ENCODE measurements at places on chromosomes 5 and 9.
A peak's percentile ranks its signal among the peaks of the same experiment; 100 is the strongest.

DNA sequence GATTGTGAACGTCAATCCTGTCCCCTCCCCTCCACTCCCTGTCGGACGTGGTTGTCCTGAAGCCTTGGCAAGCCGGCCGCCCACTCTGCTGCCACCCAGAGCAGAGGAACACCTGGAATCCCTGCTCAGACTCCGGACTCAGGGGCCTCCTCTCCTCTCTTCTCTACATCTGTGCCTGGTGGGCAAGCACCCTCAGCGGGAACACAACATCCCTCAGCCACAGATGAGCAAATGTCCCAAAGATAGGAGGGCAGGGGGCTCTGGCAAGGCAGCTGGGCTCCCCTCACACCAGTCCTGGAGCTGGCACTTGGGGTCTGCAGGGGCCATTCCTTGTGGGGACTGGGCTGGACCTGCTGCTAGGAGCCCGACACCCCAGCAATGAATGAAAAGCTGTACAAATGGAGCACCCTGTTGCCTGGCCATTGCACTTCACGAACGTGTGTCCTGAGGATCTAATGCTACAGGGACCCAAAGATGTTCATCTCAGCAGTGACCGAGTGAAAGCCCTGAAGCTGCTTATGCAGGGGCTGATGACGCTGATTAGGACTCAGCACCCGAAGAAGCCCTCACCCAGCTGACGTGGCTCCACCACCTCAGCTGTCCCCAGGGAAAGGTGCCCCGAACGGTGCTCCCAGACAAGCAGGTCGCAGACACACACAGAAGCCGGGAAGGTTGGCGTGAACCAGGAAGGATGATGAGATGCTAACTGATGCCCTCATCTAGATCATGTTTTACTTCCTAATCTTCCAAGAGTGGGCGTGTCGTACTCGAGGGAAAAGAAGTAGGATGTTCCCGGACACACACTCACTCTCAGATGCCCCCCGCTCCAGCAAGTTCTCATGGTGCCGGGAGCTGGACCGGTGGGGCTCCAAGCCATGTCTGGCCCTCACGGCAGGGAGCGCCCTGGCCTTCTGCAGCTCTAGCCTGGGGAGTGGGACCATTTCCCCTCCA, 177.0 kb upstream of the PPP1R26 start:
- no peak for DNase-seq

GRCh38 chr9:79660615-79661014, 88.8 kb downstream of the TLE4 start:
- no peak for DNase-seq

DNA sequence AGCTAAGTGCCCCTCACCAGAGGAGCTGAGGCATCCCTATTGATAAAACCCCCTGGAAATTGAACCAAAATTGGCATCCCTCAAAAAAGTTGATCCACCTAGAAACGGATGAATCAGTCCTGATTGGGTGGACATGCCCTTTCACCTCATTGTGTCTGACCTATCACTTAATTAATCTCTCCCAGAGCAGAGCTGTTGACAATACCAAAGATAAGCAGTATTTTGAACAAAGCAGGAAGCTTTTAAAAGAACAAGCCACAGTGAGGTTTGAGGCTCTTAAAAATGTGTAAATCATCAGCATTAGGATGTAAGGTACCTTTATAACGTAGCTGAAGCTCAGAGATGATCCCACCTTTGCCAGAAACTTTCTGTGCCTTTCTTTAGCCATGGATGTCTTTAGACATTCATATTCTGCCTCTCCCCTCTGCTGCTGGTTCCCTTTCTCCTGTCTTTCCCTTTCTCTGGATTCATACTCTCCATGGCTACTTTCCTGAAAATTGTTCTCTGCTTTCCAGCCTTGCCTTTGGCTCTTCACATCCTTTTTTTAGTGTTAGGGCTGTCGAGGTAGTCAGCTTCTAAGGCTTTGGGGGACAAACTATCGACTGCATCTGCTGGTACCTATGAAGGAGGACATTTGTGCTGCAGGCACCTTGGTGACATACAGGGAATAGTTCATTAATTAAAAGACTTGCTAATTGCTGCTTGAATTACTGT, 7.8 kb upstream of the LHX2 start:
- DNase-seq = no peak

- no peak for DNase-seq
Observed at GRCh38 chr5:169037466-169037865, 263.5 kb downstream of the SLIT3 start.

- no peak for DNase-seq
Observed at GRCh38 chr5:129118405-129118804, 23.9 kb downstream of the ISOC1 start.

DNA sequence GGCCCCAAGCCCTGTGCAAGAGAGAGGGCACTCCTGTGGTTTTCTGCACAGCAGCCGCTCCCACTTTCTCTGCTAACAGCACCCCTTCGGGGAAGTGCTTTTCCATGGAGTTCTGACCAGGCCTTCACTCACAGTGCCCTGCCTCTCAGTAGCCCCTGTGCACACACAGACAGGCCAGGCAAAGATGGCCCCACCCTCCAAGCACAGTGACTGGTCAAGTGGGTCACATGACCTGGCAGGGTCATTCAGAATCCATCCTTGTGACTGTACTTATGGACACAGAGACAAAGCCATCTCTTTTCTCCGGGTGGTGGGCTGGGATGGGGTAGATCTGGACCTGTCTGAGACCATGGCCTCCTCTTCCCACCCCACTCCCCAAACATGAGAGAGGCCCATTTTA, 82.5 kb downstream of the PSD2 start:
- DNase-seq = no peak

GRCh38 chr5:138724470-138725146, 28.6 kb upstream of the CTNNA1 start:
- DNase-seq = peak; percentile 24

DNA sequence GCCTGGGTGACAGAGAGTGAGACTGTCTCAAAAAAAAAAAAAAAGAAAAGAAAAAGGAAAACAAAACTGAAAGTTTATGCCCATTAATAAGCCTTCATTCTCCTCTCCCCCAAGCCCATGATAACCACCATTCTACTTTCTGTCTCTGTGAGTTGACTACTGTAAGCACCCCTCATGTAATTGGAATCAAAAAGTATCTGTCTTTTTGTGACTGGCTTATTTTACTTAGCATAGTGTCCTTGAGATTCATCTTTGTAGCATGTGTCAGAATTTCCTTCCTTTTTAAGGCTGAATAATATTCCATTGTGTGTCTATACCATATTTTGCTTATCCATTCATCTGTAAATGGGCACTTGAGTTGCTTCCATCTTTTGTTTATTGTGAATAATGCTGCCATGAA, 14.0 kb upstream of the TMEM171 start:
- DNase-seq = no peak

DNA sequence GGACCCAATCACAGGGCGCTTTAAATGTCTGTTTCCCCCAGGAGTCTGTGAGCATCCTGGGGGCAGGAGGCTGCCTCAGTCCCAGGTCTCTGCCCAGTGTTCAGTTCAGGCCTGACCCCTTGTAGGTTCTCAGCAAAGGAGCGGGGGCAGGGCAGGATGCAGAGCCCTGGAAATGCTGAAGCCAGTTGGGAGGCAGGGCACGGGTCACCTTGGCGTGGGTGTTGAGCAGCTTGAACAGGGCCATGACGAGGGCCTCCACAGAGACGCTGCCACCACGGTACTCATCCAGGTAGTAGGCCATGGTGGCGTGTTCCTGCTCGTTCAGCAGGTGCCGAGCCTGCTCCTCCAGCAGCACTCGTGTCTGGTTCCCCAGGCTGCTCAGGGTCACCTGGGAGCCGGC, 36.3 kb upstream of the AKNA start:
- no peak for DNase-seq

DNA sequence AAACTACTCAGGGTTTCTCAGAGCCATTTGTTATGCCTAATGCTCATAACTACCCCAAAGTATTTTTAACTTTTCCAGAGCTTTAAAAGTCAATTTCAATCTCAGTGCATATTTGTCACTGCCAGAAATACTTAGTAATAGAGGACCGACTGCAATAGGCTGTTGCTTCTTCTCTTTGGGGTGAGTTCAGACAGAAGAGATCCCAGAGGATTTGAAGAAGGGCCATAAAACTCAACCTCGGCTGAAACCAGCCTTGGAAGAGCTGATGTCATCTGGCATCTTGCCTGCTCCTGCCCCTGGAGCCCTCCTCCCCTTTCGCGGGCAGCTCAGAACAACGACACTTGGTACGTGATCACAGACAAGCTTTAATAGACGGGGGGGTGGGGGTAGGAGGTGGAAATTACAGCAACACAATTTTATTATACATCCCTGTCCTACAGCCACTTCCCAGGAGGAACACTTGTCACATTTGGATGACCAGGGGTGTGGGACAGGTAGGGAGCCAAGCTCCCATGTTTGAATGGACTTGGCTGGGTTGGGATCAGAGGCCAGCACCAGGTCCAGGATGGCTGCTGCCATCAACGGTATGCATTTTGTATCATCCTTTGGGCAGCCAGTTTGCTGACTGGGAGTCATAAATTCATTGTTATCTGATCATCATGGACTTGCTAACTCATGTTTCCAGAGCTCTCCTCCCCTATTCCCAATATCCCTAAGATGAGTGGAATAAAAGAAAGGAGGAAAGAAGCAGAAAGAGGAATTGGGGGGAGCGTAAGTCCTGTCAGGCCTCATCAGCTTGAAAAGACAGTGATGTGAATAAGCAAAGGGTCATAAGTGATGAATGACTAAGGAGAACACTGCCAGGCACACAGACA, 186.6 kb upstream of the PANK3 start:
- peak; percentile 84 for DNase-seq

DNA sequence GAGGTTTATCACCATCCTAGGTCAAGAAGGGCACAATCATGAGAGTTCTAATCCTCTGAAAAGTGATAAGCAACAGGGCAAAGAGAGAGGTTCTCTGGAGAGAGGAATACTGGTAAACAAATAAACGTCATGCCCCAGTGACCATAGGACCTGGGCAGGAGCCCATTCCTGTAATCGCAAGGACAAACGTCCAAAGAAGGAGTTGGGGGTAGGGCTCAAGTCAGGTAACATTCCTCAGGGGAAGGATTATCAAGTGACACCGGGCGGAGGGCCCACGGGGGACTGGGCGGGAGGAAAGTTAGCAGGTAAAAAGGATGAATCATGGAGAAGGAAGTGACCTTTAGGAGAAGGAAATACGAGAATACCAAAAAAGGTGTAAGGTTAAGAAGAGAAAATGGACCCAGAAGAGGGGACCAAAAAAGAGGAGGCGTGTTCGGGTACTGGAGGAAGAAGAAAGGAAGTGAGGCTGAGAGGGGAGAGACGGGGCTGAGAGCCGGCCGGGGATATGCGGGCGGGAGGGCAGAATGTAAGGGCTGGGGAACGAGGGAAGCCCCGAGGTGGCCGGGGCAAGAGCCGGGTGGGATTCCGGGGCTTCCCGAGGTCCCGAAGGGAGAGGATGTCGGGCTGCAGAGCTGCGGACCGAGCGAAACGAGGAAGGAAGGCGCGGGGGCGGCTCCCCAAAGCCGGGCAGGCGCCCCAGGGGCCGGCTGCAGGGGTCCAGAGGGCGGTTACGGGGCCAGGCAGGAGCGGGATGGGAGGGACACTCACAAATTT, 583 bp downstream of the DIAPH1 start:
- DNase-seq = peak; percentile 52

GRCh38 chr5:60243713-60244112, 350.2 kb upstream of the PDE4D start:
- DNase-seq = no peak

- no peak for DNase-seq
Observed at GRCh38 chr5:175535796-175536195, 57.4 kb downstream of the SFXN1 start.

DNA sequence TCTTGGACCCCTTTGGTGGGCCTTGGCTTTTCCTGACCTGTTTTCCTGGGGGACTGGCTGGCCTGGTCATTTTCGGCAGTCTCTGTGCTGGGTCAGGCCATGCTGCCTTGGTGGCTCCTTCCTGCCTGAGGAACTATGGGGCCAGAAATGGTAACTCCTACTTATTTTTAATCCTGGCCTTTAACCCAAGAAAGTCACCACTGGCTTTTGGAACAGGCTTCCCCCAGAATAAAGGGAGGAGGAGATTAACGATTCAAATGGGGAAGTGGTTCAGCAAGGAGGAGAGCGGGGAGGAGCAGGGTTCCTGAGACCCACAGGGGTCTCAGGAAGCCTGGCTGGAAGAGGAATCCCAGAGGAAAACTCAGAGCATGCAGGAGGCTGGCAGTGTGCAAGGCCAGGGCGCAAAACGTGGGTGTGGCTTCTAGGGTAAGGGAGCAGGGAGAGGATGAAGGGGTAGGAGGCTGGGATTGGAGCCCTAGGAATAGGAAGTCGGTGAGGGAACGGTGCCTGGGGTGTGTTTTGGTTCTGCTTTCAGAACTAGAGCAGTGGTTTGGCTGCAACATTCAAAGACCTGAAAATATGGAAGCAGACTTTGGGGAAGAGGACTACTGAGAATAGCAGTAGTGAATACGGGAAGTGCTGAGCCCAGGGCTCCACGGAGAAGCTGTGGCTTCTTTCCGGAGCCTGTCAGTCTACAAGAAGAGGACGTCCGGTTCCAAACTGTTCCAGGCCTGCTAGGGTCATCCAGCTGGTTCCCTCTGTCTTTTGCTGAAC, 271.1 kb upstream of the KLF4 start:
- DNase-seq = no peak

DNA sequence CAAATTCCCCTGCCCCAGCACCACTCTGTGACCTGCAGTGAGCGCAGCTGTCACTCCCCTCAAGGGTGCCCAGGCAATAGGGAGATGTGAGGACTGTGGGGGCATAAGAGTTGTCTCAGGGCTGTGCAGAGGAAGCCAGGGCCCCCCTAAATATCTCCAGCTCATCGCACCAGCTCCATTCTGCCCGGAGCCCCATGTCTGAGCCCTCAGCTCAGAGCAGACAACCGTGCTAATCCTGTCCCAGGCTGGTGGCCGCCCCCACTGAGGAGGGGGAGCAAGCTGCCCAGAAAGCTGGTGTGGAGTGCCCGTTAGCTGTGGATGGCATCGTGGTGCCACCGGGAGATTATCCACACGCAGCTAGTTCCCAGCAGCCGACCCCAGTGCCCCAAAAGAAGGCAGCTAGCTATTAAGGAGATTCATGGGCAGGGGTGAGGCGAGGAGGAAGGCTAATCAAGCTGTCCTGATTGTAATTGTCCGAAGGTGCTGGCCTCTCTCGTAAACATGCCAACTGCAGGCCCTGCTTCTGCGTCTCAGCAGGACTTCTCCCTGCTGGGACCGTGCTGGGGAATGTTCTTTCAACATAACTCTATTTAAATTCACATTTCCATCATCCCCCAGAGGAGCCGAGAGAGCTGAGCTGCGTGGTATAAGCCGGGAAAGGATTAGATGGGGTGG, 17.0 kb upstream of the FIBCD1 start:
- no peak for DNase-seq

GRCh38 chr9:96203867-96204501, 98.0 kb downstream of the HSD17B3 start:
- DNase-seq = peak; percentile 60

DNA sequence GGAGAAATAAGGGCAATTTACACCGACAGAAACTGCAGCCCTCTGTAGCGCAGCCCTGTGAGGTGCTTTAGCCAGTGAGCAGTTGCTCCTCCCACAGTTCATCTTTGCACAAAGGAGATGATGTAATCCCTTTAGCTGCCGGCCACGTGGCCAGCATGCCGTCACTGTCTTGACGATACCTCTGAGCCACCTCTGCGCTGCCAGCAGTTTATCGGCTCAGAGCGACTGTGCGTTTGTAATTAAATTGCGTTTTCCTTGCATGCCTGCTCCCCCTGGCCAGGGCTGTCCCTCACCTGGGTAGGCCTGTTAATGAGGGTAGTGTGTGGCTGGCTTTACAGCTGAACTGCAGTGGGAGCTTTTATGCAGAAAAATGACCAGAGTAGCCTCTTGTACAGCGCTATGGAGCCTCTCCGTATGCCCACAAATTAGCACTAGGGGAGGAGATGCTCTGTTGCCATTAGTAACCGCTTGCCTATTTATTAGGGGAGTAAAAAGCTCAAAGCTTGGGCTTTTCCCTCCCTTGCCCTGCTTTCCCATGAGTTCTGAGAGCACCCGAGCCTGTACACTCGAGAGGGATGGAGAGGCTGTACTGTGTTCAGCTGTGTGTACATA, 107.0 kb downstream of the TRIO start:
- DNase-seq = peak; percentile 77

Measured in GM03348 (cell line).